ENCODE measurements at places on chromosomes 3 and 15.

DNA sequence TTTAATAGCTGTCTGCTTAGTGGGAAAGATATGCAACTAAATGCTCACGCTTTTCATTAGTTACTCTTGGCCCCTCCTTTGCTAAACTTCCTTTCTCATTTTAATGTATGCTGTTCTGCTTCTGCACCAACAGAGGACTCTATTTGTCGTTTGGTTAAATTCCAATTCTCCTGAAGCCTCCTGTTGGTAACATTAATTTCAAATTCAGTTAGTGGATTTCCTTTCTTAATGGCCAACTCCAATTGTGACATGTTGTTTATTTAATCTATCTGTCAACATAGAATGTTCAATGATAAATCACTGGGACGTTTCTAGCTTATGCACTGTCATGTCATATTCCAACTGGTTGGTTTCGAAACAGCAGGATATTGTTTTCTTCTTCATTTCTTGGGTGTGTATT, 467.4 kb upstream of the BCHE start:
- DNase-seq = no peak

- DNase-seq = no peak
These were observed 271.9 kb downstream of the FOXP1 start for GRCh38 chr3:71311661-71312046.

GRCh38 chr3:173711619-173712018, 314.1 kb downstream of the NLGN1 start:
- DNase-seq = no peak

DNA sequence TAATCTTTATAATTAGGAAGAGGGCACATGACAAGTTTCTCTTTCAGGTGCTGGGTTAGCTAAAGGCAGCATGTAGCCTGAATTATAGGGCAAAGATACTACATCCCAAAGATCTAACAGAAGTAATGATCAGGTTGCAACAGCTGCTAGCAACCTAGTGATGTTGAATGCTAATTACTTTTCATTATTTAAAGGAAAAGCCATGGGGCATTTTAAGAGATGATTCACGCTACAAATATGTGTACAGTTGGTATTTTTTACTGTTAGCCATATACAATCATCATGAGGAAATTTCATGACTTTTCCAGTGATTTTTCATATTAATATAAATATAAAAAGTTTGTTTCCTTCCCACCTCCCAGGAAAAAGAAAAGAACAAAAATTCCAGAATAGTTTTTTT, 43.0 kb downstream of the NEK10 start:
- no peak for DNase-seq

- DNase-seq = no peak
These were observed 19.9 kb upstream of the UBE2E1 start for GRCh38 chr3:23785882-23786281.

DNA sequence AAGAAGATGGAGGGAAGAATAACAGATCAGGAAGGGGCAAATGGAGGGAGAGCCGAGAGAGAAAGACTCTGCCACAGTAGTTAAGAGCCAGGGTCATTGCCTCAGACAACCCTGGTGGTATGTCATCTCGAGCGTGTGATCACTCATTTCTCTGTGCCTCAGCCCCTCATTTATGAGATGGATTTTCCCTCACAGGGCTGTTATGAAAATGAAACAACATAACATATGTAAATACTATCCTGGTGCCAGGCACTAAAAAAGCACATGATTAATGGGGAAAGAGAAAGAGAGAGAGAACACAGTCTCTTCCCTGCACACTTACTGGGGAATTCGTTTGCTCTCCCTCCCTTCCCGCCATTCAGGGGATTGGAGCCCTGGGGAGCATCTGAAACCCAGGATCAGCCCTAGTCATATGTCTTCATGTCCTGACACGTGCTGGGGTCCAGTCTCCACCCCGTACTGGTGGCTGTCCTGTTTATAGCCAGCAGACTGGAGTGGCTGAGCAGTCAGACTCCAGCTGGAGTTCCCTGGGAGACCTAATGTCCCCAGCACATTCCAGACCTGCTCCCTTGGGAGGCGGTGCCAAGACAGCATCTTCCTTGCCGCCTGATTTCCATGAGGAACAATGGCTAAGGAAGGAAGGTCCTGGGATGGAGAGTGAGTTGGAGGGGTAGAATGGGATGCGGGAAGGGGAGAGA, 14.7 kb upstream of the AMOTL2 start:
- no peak for DNase-seq

DNA sequence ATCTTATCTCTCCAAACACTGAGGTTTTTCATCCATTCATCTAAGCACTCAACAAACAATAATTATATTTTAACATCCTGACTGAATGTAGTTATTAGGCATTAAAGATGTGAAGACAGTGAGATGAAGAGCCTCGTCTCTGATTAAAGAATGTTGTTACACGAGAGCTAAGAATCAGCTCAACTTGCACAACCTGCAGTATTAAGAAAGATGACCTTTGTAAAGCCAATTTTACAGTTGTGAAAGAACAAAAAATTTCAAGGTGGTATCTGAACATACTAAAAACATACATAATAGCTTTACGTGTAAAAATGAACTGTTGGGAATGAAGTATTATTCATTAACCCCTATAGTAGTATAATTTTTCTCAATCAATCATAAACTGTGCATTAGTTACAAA, 12.8 kb downstream of the CLDN1 start:
- no peak for DNase-seq

DNA sequence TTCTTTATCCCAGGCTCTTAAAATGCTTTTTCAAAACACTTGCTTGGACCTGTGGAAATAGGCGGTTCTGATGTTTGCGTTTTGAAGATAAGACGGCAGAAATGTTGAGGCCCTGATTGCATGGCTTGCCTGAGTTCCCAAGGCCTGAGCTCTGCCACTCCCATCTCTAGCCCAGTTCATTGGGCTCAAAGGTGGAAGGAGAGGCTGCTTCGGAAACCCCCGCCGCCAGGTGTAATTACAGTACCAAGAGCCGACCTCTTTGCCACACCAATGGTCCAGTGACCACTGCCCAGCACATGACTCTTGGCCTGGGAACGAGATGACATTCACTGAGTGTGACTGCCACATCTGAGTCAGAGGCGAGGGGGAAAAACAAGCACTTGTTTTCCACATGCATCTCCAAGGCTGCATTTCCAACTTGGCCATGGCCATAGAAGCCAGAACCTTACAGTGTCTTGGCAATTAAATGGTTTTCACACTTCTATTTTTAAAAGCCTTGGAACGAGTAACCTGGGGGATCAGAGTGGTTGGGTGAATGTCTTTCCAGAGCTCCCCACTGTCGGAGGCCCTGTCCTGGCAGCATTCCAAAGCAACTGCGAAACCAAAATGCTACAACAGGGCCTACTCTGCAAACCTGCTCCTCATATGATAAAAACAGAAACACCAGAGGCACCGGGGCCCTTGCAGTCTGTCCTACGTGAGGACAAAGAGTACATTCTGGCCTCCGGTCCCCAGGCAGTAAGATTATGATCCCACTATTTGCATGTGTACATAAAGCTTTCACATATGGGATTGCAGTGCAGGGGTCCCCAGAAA, 63.8 kb upstream of the CGNL1 start:
- no peak for DNase-seq

DNA sequence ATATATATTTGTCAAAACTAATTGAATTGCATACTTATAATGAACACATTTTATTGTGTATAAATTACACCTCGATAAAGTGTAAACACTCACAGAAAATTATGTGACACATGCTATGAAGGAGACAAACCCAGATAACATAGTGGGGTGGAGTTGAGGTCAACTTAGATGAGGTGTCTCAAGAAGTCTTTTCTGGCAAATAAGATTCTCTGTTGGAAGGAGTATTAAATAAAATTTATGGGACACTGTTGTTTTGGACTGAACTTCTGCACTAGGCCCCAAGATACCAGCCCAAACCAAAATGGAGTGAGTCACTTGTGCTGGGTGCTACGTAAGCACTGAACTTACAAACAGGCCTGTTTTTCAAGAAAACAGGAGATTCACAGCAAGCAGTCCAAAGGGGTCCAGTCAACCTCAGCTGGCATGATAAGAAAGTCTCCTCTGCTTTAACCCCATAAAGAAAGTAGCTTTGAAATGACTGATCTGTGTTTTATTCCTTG, 18.7 kb downstream of the ACTC1 start:
- DNase-seq = no peak

GRCh38 chr3:146133441-146133840, 27.5 kb downstream of the PLOD2 start:
- DNase-seq = no peak

DNA sequence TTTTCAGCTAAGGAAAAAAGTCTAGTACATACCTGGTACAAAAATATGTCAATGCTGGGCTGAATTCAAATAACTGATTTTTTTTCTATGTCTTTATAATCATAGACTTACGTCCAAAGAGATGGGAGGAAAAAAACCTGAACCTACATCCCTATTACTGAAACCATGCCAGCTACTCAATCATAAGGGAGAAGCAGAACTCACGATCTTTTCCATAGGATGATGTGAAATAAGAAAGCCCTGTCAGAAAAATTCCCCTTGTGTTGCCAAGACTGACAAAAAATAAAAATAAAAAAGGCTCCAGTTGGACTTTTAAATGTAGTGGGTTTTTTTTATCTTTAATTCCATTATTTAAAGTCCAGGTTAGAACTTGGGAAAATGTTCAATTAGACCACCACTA, 3.3 kb downstream of the MSL2 start:
- no peak for DNase-seq

- no peak for DNase-seq
These were observed 26.2 kb upstream of the EPHB1 start for GRCh38 chr3:134768837-134769236.

GRCh38 chr3:187738071-187738330, 7.3 kb downstream of the BCL6 start:
- DNase-seq = no peak

DNA sequence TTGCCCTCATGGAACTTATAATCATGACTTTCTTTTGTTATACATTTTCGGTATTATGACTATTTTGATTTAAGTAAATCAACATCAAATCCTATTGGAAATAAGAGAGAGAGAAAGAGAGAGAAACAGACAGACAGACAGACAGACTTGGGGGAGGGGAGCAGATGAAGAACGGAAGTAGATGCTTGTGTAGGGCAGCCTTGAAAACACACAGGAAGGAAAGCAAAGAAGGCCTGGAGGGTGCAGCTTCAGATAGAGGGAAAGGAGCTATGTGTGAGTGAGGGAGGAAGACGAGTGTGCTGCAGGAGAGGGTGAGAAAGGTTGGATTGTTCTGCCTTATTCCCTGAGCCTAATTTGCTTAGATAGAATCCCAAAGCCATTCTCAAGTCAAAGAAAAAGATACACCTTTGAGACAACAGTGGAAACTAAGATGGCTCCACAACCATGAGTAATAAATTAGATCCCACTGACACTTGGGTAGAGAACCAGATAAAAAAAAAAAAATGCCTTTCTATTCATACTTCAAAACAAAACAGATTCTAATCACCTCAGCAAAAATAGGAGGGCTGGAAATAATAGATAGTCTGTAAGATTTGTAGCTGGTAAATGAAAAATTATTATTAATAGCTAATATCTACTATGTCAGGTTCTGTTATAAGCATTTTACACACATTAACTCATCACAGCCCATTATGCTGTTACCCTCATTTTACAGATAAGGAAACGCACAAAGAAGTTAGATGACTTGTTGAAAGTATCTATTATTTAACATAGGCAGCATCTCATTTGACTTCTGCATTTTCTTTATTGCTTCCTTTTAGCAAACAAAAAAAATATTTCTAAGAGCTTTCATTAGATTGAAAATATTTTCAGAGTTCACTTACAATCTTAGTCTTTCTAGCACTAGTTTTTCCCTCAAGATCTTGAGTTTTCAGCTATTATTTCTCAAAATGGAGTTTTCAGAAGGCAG, 214.1 kb downstream of the TNIK start:
- no peak for DNase-seq

- no peak for DNase-seq
These were observed 399.9 kb downstream of the LRTM1 start for GRCh38 chr3:54527953-54528352.

- no peak for DNase-seq
These were observed 38.2 kb downstream of the KLHL25 start for GRCh38 chr15:85756411-85757072.

DNA sequence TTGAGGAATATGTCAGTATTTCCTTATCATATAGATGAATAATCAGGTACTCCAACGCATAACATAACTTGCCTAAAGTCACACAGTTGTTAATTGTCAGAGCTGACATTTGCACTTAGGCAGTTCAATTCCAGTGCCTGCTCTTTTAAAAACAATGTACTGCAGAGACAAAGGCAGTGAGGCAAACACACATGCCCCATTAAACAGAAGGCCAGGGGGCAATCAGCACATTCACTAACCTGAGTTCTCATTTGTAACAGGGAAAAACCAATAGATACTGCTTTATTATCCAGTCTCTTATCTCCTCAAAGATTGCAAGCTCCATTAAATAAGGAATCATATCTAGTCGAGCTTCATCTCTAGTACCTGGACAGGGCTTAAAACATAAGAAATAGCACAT, 1017.4 kb downstream of the SQOR start:
- no peak for DNase-seq

GRCh38 chr3:22306454-22306853, 555.4 kb upstream of the ZNF385D start:
- DNase-seq = no peak

All from hematopoietic multipotent progenitor cell (in vitro differentiated cells).